ENCODE measurements at places on chromosomes 6 and 20.

GRCh38 chr6:36685926-36686667 is 7.6 kb downstream of the CDKN1A start:
- no peak for DNase-seq

- no peak for DNase-seq
These were observed 77.1 kb downstream of the STMND1 start for GRCh38 chr6:17178754-17179529.

DNA sequence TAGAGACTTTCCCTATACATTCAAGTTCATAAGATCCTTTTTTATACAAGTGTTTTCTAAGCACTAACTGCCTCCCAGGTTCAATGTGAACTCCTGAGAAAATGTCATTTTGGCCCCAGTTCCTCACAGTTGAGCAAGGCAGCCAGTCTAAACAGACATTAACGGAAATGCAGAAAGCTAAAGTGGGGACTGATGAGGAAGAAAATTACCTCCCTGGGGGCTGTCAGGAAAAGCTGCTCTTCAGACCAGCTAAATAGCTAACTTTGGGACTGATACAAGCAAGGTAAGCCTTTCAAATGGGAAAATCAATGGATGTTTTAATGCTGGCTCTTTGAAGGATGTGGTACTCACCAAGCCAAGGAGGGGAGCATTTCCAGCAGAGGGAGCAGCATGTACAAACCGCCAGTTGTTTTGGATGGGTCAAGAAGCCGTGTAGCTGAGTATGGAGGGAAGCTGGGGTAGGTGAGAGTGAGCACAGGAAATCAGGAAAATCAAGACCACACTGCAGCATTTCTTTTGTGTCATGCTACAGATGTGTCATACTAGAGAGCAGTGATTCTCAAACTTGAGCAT is 180.8 kb upstream of the CHD6 start:
- no peak for DNase-seq

- no peak for DNase-seq
These were observed 64.8 kb downstream of the SNX9 start for GRCh38 chr6:157887892-157888291.

DNA sequence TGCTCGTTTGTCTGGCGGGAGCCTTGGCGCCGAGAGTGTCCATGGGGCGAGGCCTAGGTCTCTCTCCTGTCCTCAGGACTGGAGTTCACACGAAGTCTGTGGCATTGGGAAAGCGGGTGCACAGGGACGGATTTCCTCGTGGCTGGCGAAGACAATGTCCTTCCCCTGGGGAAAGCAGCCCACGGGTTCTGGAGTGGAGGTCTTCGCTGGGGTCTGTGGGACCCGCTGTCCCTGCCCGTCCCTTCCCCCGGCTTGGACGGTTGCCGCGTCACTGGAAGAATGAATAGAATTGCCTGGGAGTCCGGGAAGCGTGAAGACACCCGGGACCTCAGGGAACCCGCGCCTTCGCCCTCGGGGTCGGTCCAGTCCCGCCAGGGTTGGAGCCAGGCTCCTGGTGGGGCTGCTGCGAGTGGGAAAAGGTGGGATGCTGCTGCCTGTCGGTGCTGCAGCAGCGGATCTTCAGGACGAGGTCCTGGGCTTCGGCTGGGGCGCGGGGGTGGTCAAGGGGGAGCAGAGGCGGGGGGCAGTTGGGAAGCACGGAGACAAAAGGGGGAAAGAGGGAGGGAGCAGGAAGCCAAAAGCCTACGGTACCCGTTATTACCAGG is 441.8 kb upstream of the DEFB115 start:
- no peak for DNase-seq

GRCh38 chr6:24664046-24664987 is 2.4 kb downstream of the TDP2 start:
- DNase-seq, result no peak

DNA sequence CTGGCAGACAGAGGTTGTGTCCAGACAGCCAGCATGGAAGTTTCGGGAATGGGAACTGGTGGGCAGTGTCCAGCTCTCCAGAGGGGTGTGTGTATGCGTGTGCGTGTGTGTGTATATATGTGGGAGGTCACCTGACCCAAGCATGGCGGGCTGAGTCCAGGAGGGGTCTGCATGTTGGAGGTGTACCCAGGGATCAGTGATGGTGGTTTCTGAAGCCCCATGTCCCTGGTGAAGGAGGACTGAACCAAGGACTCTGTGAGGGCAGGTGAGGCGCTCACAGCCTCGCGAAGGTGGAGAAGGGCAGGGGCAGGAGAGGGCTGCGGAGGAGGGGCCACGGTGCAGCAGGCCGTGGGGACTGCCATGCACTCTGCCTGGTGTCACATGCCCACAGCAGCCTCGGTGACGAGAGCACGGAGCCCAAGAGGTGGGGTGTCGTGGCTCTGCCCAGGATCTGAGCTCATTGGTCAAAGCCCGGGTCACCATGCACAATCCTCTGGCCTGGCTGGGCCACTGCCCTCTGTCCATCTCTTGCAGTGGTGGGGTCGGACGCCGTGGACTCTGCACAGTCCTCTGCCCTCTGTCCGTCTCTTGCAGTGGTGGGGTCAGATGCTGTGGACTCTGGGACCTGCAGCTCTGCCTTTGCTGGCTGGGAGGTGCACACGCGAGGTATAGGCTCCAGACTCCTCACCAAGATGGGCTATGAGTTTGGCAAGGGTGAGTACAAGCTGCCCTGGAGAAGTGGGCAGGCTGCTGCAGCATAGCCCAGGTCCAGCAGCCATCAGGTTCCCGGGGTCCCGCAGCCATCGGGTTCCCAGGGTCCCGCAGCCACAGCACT is 2.1 kb upstream of the LIME1 start:
- DNase-seq, result no peak

DNA sequence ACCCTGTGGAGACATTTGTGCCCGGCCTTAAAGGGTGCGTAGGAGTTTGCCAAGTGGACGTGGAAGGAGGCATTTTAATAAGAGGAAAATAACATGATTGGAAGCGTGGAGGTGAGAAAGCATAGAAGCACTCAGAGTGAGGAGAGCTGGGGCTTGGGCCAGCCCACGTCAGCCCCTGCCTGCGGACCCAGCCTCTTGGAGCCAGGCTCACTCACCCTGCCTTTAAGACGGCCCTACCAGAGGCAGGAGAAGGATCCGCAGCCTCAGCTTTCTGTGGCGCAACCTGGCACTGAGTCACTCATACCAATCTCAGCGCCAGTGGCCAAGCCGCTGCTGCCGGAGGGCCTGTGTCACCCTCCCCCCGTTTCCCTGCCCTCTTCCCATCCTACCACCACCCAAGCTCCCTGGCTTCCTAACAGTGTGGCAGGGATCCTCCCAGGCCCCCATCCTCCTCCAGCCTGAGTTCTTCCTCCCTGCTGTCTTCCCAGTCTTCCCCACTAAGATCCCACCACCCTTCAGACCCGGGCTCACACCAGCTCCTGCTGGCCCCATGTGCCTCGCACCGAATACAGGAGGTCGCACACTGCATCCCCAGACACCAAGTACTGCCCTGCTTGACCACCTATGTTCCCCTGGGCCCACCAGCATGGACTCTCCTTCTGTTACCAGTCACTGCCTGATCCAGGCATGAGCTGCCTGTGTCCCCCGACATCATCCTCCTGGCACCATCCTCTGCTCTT is 285.2 kb downstream of the UST start:
- DNase-seq, result no peak

- DNase-seq, result no peak
These were observed 38.5 kb downstream of the ARFGEF2 start for GRCh38 chr20:48959899-48960550.

DNA sequence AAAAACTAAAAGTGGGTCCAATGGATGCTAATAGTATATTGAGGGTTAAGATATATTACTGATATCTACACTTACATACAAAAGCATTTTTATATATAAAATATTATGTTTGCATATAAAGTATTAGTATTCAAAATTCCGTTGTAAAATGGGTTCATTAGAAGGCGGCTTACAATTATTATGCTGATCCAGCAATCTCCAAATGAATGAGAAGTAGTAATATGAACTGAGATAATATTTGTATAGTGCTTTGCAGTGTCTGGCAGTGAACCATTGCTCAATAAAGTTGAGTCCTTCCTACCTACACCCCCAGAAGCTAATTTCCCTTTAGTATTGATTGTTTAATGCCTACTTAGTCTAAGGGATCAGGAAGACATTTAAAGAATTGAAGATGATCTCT is 146.2 kb downstream of the UST start:
- no peak for DNase-seq

DNA sequence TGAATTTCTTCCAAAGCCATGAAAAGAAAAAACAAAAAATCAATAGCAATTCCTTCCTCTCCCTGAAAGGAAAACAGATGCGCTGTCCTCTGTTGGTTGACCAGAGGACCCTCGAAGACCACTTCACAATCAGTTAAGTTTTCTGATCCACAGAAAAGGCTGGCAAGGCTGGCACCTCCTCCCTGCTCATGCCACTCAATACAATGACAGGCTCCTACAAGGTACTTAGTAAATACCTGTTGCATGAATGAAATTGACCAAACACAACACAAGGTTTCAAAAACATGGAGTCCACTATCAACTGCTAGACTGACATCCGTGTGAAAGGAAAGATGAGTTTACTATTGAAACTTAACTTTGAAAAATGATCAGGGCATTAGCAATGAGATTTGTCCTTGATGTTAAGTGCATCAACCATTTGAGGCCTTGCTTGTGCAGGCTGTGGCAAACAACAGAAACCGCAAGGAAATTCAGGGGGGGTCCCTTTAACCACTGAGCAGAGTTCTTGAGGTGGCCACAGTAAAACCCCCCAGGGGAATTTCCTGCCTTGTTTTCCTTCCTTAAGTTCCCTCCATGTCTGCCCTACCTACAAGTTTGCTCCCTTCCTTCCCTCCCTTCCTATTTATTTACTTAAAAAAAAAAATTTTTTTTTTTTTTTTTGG is 27.9 kb upstream of the RTF2 start:
- peak; percentile 4 for DNase-seq

DNA sequence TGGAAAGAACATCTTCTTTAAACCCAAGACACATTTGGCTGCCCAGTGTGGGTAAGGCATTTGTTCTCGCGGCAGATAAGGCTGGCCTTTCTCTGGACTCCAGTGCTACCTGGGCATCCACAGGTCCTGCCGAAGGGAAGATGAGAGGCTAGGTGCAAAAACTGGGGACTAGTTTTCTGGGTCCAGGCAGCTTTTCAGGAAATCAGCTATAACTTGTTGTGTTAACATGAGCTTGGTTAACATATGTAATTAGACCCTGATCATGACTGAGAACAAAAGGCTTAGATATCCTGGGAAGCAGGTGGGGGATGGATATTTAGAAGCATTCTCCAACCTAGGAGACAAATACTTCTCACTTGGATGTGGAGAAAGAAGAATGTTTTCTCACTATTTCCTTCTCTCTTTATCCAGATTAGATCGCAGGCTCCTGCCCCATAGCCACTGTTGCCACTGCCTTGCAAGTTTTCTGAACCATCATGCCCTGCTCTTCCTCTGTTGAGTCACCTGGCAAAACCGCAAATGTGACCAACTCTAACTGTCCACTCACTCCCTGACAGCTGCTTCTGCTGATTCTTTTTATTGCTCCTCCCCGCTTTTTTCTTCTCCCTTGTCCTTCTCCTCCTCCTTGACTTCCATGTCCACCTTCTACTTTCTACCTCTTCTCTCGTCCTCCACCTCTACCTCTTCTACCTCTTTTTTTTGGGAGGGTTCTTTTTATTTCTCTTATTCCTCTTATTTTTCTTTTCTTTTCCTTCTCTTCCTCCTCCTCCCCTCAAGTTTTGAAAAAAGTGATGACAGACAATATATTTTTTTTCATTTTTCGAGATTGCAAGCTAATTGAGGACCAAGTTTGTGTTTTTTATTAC is 258.1 kb downstream of the UTRN start:
- DNase-seq, result no peak

- no peak for DNase-seq
These were observed 25.6 kb downstream of the DHX35 start for GRCh38 chr20:38987777-38988176.

GRCh38 chr6:137299681-137300080 is 80.5 kb upstream of the IFNGR1 start:
- DNase-seq, result no peak

DNA sequence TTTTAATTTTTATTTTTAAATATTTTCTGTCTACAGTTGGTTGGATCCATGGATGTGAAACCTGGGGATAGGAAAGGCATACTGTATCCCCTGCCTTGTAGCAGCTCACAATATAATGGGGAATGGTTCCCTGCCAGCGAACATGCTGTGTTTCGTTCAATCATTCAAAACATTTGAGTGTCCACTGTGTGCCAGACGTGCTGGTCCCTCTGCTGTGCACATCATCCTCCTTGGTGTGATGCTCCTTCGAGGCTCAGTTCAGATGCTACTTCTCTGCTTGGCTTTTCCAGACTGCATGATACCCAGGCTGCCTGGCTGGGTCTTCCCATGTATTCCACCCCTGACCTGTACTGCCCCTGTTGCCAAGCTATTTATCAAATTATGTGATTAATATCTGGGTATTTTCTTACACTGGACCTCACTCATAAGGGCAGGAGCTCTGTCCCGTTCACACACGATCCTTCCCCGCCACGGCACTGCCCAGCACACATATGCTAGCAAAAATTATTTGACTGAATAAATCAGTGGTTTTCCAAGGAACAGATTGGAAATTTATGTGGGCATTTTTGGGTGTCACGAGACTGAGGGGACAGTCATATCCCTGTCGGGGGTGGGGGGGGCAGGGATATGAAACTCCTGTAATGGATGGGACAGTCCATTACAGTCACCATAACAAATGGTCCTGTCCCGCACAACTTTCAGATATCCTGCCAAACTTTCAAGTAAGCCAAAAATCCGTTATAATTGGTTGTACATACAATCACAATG is 4.9 kb downstream of the SDCBP2 start:
- DNase-seq, result no peak

DNA sequence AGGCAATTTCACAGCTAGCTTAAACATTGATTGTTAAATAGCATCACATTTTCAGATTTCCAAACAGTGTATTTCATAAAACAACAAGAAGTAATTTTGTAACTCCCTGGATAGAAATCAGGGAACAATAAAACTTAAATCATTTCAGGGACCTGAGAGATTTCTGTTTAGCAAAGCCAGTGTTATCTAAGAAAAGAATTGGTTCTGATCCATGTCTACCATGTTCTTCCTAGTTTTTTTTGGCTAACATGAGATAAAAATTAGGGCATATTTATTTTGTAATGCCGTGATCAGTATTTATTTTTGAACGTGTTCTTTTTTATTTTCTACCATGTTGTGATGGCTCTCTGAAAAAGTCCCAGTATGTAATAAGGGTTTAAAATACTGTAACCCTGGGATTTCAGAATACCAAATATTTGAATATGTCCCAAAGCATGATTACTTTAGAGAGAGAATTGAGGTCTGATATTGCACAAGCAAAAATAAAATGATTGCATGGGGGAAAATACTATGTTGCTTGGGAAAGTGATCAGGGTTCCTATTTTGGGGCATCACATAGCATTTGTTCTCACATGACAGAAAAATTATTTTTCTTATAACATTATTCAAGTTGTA is 188.7 kb upstream of the CEP162 start:
- no peak for DNase-seq

DNA sequence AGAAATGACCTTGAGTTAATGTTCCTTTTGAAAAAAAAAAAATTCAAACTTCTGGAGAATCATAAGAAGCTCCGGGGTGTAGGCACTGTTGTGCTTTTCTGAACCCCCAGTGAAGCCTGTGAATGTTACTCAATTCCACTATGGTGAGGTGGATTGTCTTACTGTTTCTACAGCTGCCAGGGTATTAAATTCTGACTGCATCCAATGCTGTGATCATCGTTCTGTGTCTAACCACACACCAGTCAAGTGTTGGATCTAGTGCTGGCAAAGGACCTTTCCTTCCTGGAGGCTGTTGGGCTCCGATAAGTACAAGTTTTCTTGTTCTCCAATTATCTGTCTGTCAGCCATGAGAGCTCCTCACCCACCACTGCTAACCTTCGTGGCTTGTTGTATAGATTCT is 162.0 kb upstream of the EPHA7 start:
- DNase-seq, result no peak

- no peak for DNase-seq
These were observed 19.9 kb downstream of the CAP2 start for GRCh38 chr6:17413313-17413750.
